Activated CD4-positive, alpha-beta T cell treated with anti-CD3 and anti-CD28 coated beads for 36 hours (primary cell): ENCODE measurements at places on chromosomes 16 and 17. TPM values are rescaled to one million over a fixed set of nuclear protein-coding genes. Genes with fewer than 3 reads are reported as not detected.

DNA sequence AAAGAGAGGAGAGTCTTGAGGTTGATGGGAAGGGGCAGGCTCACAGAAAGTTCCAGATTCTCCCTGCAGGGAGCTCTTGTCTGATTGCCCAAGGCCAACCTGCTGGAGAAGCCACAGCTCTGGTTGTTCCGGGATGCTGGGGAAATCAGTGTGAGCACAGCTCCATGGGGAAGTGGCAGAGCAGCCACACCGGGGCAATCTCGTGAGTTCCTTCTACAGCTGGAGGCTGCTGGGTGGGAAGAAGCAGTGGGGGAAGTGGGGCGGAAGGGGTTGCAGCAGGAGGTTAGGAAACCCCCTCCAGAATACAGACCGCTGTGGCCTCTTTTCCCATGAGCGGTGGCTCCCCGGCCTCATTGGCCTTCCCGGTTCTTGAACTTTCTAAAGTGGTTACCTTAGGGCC, 34.0 kb downstream of the KIAA0513 start:
- DNase-seq, result no peak

GRCh38 chr17:77909236-77909635, 49.3 kb upstream of the TNRC6C start:
- DNase-seq, result no peak

DNA sequence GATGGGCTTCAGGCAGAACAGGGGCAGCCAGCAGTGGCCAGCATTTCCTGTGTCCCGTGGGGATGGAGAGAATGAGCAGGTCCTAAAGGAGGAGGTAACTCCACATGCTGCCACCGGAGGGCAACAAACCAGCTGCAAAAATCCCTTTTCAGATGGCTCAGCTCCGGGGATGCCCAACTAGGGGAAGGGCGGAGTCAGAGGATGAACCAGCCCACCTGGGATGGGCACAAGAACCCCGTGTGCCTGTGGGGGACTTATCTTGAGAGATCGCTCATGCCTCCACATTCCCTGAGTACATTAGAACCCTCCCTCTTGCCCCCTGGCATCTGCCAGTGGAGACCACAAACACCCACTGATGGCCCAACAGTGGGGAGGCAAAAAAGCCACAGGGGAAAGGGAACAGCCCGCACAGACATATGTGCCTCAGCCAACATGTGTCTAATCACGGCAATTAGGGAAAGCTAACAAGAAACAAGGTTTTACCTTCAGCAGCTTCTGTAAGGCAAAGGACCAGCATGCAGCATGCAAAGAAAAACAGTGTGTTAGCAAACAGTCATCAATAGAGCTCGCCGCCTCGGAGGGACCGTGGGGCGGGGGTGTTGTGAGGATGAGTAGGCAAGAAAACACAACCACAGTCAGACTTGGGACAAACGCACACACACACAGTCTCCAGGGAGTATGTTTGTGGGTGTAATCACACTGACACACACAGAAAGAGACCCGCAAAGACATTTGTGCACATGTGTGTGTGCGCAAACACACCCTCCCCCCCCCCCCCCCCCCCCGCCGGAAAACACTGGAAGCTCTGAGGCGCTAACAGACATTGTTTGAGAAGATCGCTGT, 64.0 kb downstream of the MYO18A start:
- DNase-seq, result peak; percentile 76

DNA sequence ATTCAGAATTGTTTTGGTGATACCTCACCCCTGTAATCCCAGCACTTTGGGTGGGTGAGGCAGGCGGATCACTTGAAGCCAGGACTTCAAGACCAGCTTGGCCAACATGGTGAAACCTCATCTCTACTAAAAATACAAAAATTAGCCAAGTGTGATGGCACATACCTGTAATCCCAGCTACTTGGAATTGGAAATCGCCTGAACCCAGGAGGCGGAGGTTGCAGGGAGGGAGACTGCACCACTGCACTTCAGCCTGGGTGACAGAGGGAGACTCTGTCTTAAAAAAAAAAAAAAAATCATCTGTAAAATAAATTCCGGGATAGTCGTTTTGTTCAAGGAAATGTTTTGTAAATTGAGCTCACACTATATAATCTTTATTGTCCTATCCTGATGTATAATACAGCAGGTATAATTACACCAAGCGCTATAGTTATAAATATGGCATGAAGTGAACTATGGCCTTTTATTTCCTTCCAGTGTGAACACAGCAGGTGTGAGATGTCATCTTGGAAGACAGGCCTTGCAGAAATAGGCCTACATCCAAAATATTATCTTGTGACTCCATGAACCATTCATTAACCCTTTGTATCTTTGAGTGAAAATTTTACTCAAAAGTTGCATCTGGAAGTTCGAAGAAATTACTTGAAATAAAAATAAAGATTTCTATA, 25.4 kb downstream of the PLA2G10 start:
- no peak for DNase-seq

GRCh38 chr16:85088570-85089199, 23.6 kb downstream of the CIBAR2 start:
- no peak for DNase-seq

GRCh38 chr17:57599271-57600045, 145.6 kb downstream of the CCDC182 start:
- DNase-seq, result peak; percentile 56

DNA sequence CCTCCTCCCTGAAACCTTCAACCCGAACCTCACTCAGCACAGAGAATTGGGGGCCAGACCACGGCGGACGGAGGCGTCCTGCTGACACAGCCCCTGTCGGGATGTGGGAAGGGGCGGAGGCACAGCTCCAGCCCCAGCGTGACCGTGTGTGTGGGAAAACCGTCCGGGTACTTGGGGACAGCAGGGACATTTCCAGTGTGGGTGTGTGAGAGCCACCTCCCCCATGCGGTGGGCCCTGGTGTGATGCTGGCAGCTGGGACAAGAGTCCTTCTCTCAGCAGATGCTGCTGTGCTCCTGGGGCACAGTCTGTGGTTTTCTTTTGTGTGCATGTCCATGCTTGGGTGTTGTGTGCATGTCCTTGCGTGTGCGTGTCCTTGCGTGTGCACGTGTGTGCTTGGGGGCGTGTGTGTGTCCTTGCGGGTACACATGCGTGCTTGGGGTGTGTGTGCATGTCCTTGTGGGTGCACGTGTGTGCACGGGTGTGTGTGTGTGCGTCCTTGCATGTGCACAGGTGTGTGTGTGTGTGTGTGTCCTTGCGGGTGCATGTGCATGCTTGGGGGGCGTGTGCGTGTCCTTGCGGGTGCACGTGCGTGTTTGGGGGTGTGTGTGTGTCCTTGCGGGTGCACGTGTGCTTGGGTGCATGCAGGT, 16.9 kb downstream of the CENPX start:
- no peak for DNase-seq

DNA sequence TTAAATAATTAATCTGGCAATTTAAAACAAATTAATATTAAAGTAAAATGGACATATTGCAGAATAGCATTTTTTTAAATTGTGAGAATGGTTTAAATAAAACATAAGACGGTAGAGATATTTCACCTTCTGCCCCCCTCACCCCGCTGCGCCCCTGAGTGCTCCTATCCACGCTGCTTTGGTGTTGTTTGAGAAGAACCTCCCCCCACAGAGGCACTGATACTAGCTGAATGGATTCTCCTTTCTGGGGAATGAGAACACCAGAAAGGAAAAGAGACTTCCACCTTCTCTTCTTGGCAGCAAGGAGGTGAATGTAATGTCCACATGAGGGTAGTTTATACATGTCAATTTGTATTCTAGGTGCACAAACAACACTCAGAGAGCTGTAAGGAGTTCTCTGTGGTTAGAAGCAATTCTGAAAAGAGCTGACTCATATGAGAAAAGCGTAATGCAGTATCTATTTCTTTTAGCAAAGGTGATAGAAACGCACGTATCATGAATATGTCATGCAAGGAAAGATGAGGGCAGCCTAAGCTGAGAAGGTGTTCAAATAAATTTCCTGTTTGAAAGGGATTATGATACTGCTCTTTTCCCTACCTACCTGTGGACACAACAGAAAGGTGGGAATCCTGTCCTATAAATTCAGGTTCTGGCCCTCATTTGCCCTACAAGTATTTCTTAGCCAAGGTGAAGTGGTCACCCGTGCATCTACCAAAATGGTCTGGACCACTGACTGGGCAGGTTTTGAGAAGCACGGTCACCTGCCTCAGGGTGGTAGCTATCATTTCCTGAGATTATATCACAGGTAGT, 126.9 kb downstream of the PARN start:
- no peak for DNase-seq

- DNase-seq, result peak; percentile 45
Measured at GRCh38 chr16:4315186-4316107, at the start of gene GLIS2. TSS of gene GLIS2 (plus strand) at chr16:4316067. CDS start at chr16:4332281, 16,214 bp downstream.

DNA sequence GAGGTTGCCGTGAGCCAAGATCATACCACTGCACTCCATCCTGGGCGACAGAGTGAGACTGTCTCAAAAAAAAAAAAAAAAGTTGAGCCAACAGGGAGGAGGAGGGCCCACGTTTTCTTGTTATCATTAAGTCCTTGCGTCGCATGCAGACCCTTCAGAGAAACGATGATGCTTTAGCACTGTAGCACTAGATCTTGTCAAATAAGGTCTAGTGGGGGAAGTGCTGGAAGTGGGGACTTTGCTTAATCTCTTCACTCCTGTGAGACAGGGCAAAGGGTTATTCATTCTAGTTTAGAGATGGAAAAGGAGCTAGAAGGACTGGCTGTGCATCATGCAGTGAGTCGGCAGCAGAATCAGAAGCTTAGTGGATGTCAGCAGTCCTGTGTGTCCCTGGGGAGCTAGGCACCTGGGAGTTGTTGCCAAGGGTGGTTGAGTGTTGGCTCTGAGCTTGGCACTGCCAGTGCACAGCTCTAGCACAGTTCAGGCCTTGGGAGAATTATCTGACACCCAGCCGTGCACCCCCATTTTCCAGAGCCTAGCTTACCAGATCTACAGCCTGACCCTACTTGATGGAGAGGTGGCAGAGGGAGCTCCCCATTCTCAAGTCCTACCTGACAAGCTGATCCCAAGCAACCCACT, 33.4 kb upstream of the TBX2 start:
- no peak for DNase-seq

DNA sequence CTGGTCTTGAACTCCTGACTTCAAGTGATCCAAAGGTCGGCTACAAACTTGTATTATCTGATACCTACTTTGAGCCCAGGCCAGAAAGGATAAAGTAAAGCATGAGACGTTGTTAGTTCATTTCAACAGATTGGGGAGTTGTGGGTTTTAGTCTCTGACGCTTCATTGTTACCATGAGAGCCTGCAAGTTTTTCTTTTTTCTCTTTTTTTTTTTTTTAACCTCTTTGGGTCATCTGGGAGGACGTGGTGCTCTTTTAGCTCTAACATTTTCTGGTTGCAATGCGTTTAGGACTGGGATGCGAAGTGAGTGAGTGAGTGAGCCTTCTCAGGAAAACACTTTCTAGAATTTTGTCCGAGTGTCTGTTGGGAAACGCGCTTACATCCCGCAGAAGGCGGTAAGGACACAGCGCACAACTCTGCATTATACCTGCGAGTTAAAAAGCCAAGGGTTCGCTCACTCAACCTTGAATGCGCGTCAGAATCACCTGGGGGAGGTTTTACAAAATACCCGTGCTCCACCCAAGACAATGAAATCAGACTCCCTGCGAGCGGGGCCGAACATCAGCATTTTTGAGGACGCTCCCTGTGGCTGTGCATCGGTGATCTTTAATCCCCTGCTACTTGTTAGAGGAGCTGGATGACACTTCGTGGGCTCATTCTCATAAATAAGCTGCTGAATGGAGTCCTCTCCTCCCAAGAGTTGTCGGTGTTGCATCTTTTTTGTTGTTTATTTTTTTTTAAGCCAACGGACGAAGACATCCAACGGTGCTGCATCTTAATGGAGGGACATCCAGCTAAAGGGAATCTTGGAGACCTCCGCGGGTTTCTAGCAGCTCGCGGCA, 629 bp upstream of the RNF135 start:
- DNase-seq, result peak; percentile 71

DNA sequence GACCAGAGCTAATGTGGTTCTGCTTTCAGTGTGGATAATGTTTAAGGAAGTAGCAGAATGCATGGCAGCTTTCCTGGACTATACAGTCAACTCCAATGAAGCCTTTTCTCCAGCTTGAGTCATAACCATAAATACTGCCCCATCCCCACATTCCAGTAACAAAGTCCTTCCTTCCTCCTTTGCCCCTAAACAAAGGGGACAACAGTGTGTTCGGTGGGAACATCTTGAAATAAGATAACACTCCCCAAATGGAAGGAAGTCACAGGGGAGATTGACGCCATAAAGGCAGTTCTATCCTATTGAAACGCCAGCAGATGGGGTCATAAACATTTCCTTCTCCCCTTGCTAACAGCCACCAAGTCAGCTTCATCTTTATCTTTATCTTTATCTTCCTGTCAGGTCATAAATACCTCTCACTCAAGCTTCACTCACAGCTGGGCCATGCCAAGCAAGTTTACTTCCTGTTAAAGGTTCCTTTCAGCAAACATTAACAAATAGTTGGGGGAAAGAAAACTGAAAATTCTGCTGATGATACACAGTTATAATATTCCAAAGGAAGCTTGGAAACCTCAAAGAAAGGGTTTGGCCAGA, 136.7 kb downstream of the SNX11 start:
- DNase-seq, result no peak

- DNase-seq, result no peak
Measured at GRCh38 chr16:57564571-57565270, 22.3 kb downstream of the ADGRG5 start.

GRCh38 chr16:66188917-66189725, 177.4 kb upstream of the CDH5 start:
- no peak for DNase-seq

- DNase-seq, result no peak
Measured at GRCh38 chr17:74778960-74779359, 2.8 kb upstream of the NAT9 start.

DNA sequence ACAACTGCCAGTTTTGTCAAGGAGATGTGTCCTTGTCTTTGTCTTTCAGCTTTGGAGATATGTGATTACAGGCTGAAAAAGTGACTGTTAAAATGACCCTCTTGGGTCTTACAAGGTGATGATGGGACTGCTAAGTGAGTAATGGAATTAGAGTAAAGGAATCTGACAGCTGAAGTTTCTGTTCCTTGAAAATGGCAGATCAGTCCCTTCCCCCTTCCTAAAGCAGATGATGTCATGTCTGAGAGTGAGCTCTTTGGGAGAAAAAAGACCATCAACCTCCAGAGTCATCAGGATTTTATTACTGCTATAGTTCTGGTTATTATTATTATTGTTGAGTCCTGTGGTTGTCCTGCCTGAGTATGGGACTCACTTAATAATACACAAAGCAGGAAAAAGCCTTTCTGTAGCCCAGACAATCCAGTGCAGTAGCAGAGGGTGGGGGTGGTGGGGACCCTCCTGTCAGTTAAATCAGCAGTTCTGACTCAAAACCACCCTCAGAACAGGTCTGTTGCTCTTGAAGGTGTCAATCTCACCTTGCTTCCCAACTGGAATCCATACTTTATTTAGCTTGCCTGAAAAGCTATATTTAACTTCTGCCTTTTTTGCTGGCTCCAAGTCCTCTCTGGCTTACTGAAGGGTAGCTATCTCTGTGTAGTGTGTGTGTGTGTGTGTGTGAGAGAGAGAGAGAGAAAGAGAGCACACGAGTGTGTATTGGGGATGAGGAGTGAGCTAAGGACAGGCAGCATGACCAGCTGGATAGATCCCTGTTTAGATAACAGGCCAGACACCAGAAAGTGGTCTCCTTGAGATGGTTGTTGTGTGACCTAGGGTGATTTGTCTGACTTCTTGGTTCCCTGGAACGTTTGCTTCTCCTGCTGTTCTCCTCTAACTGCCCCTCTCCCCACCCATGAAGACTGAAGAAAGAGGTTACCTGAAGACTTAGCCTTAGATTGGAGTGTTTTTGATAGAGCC, 4.9 kb downstream of the HROB start:
- no peak for DNase-seq

- no peak for DNase-seq
Measured at GRCh38 chr16:86342161-86342834, 168.0 kb upstream of the FOXF1 start.

The NHERF2 gene
- 2.7 TPM for total RNA-seq

The AOC2 gene
- 1.7 TPM for total RNA-seq

The RAMP2 gene
- not detected for total RNA-seq

The EVPLL gene
- total RNA-seq, result not detected
